CD8-positive, alpha-beta memory T cell (primary cell): ENCODE measurements at places on chromosomes 7 and 10.

GRCh38 chr10:48554656-48555055 lies 50.2 kb downstream of the ARHGAP22 start:
- DNase-seq: no peak

DNA sequence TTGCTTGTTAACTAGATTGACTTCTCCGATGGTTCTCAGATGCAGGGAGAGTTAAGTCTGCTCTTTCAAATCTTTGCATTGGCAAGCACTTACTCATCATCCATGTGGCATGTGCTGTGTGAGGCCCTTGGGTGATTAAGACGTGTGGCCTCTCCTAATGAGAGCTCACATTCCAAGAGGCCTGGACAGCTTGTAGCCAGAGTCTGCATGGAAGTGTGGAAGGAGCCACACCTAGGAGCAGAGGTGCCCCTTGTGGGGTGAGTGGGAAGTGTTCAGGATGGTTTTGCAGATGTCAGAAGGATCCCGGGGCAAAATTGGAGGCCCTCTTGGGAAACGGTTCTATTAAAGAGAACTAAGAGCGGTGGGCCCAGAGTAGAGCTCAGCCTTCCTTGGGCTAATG lies 225.9 kb downstream of the PAXIP1 start:
- no peak for DNase-seq

DNA sequence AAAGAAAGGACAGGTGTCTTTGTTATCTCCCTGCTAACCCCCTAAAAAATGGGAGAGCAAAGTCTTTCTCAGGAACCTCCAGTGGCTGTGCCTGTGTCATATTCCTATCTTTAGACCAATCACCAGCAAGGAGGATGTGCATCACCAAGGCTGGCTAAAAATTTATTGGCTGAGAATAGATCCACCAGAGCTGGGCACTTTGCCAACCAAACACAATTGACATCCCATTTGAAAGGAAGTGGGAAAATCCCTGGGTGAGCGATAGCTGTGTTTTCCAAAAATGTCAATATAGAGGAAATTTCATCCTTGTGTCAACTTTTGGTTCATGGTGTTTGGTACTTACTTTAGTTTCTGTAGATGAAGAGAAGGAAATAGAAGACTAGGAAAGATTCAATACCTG lies 13.1 kb upstream of the GPR141 start:
- no peak for DNase-seq

DNA sequence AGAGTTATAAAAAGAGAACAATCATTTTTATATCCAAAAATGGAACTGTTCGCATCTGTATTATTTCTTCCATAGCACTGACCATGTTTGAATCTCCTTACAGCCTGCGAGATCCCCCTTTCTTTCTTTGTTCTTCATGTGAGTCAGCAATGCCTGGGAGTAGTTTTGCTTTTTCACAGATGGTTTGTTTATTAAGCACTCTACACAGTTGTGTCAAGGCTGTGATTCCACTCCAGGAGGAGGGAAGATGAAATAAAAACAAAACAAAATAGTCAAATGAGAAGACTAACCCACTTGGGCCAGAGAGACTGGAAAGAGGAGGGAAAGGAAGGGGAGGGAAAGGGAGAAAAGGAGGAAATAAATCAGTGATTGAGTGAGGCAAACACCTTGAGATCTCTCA lies 7.8 kb downstream of the LIPF start:
- no peak for DNase-seq

- DNase-seq: no peak
Measured at GRCh38 chr10:100723180-100723579, 22.2 kb upstream of the PAX2 start.

- no peak for DNase-seq
Measured at GRCh38 chr7:99679032-99679399, 780 bp downstream of the CYP3A5 start.

DNA sequence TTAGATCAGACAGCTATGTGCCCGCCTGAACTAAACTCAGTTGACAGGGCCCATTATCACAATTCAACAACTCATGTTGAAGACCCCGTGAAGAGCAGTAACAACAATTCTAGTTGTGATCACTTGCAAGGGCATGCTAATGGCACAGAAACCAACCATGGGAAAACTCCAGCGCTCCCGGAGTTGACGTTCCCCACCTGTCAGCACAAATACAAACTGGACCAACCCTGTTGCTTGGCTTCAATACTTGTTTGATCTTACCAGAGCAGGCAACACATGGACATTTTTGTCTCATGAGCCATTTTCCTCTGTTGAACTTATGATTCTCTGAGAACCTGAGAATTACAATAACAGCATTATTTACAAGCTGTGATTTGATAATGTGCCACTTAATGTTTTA lies 119.0 kb upstream of the LANCL2 start:
- no peak for DNase-seq

GRCh38 chr7:150997075-150997511 lies 6.3 kb downstream of the NOS3 start:
- DNase-seq: no peak

DNA sequence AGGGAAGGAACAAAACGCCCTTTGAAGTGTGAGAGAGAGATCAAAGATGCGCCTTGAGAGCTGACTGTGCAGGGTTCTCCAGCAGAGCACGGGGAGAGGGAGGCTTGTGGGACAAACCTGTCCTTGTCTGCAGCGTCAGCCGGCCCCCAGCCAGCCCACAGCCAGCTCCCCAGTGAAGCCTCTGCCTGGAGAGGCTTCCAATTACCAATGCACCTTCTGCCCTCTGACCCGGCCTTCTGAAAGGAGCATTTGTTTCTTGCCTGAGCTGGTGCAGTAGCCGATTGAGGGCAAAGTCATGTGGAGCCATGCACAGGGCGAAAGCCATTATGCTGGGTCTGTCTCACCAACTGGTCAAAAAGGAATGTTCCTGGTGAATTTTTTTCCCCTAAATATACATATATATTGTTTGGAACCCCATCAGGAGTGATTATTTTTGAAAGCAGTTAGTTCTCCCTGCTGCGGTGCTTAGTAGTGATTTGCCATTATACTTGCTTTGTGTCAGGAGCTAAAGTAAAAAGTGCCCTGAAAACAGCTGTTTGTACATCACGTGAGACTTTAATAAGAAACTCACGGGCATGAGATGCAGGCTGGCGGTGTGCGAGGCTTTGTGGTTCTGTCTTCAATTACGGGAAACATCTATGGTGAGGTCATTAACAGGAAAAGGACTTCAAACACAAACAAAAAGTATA lies 268.6 kb downstream of the KLF6 start:
- no peak for DNase-seq

- DNase-seq: no peak
Measured at GRCh38 chr10:77456414-77456813, 181.2 kb downstream of the KCNMA1 start.

DNA sequence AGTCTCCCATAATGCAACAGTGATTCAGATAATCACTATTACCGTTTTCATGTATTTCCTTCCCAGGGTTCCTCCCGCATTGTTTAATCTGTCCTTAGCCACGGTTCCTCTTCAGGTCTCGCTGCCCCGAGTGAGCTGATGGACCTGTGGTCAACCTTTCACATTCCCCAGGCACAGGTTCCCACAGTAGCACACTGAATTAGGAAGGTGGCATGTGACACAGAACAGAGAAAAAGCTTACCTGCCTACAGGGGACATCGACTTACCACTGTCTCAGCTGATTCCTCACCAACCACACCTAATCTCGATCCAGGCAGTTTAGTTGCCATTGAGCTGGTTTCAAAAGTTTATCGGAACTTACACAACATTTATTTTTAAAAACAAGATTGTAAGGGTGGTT lies 72.2 kb downstream of the MTURN start:
- no peak for DNase-seq
